ENCODE measurements at places on chromosomes 11 and 22.

DNA sequence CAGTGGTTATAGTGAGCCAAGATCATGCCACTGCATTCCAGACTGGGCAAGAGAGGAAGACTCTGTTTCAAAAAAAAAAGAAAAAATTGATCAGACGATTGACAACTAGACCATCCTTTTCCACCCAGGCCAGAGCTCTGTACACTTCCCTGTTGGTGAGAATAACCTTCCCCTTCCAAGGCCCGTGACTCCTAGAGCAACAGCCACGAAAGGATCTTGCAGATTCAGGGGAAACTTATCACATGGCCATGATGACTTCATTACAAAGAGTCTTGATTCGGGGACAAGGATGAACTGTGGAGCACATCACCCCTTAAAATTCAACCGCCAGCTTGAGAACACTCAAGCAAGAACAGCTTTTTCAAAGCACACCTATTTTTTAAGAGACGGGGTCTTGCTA lies 10.3 kb downstream of the CD5 start:
- no peak for DNase-seq

- no peak for DNase-seq
Measured at GRCh38 chr11:134478176-134478575, 66.1 kb upstream of the B3GAT1 start.

DNA sequence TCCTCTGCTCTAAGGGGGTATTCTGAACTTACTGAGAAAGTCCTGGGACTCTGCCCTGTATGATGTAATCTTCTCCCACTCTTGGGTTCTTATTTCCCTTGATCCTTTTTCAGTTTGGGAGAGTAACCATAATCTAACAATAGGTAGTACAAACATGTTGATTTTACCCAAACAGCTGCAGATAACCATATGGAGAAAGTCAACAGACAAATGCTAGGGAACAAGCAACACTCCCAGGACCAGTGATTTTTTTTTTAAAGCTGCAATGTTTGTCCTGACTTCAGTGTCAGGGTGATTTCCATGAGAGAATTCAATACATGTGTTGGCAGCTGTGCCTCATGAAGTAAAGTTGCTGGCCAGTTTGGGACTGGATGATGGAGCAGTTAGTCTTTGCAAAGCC lies 156.5 kb downstream of the FCHSD2 start:
- DNase-seq = no peak

DNA sequence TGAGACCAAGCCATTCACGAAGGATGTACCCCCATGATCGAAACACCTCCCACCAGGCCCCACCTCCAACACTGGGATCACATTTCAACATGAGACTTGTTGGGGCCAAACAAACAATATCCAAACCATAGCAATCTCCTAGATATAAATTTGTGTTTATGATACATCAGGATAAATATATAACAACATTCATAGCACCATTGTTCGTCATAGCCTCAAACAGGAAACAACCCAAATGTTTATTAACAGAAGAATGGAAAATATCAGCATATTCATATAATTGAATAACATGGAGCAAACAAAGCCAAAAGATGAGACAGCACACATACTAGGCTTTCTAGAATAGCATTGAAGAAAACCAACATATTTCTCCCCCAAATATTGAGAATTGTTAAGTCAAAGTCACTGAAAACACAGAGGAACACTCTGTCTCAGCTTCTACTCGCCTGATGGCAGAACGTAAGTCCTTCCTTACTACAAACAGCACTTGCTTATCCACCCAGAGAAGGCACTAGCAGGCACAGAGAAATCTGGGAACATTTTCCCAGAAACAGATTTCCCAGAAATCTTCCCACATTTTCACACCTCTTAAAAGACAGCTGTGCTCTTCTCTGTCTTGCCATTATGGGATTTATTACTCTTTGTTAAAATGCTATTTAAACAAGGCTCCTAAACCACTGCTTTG lies 8.1 kb upstream of the GDPD4 start:
- DNase-seq = no peak

GRCh38 chr11:47154616-47155570 lies 21.8 kb downstream of the ARFGAP2 start:
- no peak for DNase-seq

GRCh38 chr22:44685384-44686056 lies 16.5 kb upstream of the PRR5 start:
- no peak for DNase-seq

DNA sequence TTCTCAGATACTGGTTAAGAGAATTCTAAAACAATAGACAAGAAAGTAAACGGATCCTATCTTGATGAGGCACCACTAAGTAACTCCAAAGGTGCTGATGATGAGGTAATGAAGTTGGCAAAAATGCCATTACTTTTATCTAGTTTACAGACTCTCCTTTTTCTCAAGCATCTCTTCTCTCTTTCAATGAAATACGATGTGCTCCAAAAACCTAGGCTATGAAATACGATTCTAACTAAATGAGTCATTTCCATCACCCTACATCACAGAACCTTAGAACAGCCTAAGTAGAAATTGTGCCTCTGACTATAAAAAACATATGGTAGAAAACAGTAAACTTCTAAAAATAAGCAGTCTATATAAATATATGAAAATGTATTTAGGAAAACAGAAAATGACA lies 58.9 kb upstream of the ARHGAP32 start:
- no peak for DNase-seq

GRCh38 chr11:68049509-68050370 lies 10.9 kb downstream of the TCIRG1 start:
- DNase-seq = no peak

- no peak for DNase-seq
Measured at GRCh38 chr22:19786959-19787848, 26.6 kb downstream of the TBX1 start.

DNA sequence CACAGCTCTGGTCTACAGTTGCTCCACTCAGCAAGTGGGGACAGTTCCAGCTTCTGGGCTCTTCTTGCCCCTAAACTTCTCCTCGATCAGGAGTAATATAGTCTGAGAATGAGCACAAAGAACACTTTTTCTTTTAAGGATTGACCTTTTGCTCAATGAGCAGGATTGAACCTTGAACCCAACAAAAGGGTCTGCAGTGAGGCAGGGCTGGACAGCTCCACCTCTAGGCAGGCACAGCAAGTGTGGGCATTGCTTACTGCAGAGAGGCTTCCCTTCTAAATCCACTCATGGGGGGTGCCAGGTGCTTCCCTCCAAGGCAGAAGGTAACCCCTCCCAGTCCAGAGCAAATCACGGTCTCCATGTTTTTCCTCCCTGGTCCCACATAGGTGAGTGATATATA lies 279.5 kb downstream of the ST3GAL4 start:
- no peak for DNase-seq

GRCh38 chr22:42623301-42623751 lies 8.6 kb upstream of the POLDIP3 start:
- DNase-seq = no peak

DNA sequence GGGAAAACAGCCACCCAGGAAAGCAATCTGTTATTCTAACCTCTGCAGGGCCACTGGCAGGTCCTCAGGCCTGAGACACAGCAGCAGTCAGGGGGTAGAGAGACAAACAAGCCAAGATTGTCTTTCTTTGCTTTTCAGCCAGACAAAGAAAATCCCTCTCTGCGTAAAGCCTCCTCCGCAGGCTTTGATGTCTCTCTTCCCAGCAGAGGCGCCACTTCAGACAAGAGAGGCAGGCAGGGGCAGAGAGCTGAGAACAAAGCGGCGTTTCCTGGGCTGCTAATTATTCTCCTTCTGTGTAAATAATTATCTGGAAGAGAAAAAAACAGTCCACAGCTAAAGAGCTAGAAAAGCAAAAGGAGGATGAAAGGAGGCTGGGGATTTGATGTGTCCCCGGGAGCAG lies 102.7 kb upstream of the SEZ6L start:
- DNase-seq = no peak

DNA sequence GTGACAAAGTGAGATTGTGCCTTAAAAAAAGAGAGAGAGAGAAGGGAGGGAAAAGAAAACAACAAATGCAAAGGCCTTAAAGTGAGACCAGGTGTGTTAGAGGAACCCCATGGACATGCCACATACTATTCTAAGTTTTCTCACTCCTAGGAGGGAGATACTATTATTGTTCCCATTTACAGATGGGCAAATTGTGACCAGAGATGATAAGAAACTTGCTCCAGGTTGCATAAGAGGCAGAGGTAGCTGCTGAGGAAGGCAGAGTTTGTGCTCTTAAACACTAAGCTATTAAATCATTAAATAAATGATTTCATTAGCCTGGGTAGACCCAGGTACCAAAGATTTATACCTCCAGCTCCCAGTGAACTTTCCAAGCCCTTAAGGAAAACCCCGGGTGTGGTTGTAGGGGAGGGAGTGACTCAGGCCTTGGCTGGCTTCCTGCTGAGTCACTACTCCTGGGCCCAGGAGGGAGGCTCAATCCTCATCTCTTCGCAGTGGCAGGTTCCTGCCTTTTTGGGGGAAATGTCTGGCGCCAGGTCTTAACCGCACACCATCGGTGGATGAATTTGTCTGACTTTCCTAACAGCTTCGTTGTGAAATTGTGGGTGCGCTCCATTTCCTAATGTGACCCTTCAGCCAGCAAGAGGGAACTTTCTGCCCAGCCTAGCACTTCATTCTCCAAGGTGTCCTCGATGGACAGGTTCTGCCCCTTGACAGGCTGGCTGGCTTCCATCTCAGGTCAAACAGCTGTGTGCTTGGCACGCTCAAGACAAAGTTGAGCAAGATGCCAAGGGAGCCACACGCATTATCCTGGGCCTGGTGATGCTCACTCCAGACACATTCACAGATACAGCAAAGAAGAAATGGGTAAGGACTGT lies 33.4 kb upstream of the PTPRJ start:
- peak; percentile 62 for DNase-seq

- DNase-seq = no peak
Measured at GRCh38 chr11:120424970-120425332, 86.6 kb upstream of the GRIK4 start.

DNA sequence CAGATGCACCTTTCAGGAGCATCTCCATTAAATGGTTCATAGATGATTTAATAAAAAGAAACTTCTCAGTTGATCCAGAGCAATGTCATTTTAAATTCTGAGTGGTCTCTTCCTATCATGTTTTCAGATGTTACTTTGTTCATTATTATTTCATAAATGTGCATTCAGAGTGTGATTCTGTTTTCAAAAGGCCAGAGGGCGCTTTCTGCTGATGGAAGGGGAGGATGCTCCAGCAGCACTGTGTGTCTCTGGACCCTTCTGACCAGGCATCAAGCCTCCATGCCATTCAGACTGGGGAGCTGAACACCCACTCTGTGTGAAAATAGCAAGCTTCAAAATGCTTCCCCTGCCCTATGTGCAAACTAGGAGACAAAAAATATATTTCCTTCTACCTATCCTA lies 23.9 kb upstream of the CRTAM start:
- no peak for DNase-seq

DNA sequence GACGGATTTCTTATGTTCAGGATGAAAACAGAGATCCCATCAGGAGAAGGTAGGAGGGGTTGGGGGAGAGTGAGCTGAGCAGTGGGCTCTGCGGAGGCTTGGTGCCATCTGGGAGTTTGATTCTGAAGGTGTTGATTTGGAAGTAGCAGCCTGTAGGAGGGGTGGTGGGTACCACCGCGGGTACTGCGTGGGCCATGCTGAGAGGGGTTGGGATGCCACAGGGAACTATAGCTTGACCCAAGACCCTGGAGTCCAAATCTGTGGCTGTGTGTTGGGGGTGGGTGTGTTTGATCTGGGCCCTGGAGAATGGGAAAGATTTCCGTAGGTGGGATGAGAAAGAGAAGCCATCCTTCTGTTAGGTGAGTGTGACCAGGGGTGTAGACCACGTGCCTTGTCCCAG lies 5.0 kb downstream of the INCENP start:
- no peak for DNase-seq

DNA sequence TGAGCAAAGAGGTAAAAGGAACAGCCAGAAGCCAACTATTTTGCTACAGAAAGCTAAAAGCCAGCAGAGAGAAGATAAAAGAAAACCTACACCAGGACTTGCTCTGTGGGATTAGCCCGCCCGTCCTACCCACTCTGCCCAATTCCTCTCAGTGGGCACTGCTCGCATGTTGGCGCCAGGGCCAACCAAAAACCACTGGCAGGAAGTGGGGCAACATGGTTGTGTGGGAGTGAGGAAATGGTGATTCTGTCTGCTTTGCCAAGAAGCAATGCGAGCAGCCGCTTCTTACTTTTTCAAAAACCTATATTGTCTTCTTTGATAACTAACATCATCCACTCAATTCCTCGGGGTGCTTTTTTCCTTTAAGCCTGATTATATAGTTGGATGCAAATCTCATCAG lies 14.2 kb upstream of the APOA1 start:
- no peak for DNase-seq

- DNase-seq = peak; percentile 51
Measured at GRCh38 chr11:79439886-79440570, 802 bp downstream of the TENM4 start.

- no peak for DNase-seq
Measured at GRCh38 chr11:59291228-59291627, 67.5 kb upstream of the OR5AN1 start.

- no peak for DNase-seq
Measured at GRCh38 chr11:128928400-128928799, 14.3 kb downstream of the TP53AIP1 start.

DNA sequence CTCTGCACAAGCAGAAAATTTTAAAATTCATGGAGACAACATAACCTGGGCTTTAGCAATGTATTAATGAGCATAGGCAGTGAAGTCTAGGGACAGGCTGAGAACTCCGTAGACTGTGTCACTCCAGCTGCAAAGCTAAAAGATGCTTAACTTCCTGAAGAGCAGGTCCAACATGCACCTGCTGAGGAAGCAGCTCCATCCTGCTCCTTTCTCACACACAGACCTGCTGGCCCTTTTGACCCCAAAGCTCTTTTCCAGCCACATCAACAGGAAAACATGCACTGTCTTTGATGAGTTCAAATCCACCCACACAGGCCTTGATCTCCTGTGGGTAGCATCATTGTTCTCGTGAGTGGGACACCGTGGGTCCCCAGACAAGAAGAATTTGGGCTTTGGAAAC lies 36.0 kb downstream of the SYN3 start:
- no peak for DNase-seq

DNA sequence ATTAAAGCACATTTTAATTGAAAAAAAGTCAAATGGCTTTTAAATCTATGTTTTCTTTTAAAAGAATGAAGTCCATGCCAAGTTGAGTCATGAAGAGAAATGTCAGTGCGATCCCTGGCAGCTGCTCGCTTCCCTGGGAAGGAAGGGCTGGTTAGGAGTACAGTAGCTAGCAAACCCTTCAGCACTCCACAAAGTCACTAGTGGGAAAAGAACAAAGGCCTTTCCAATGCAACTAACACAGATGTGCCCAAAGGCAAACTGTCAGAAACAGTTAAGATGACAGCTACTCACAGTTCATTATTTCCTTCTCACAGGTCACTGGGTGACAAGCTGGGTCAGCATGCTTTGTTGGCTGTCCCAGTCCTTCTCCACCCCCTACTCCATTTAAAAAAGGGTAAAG lies 308.7 kb downstream of the DCDC1 start:
- no peak for DNase-seq

- DNase-seq = no peak
Measured at GRCh38 chr11:126366064-126366822, 10.8 kb downstream of the ST3GAL4 start.

GRCh38 chr11:34140149-34140548 lies 34.7 kb downstream of the NAT10 start:
- DNase-seq = no peak
